Activated CD4-positive, alpha-beta T cell treated with anti-CD3 and anti-CD28 coated beads, Interleukin-2, Interleukin-6, amounts not matched to agents 100 ng/mL and 50 ng/mL, durations not matched to agents 16 hours and 8 hours (primary cell): ENCODE measurements at places on chromosomes 2 and 18.

- DNase-seq: no peak
Observed at GRCh38 chr2:96253006-96253405, 12.8 kb downstream of the TMEM127 start.

DNA sequence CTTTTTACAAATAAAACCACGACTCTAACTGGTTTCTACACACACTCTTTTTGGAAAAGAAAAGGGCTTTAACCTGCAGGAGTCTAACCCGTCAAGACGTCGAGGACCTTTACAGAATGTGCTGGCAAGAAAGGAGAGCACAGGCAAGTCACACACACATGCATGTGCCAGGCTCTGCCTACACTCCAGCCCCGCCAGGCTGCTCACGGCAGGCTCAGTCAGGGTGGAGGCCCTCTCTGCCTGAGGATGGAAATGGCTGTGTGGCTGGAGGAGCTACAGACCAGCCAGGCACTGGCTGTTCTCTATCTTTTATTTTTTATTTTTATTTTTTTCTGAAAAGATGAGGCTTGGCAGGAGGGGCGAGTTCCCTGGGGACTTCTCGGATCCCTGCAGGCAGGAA is 10.2 kb downstream of the SIX3 start:
- DNase-seq: no peak

DNA sequence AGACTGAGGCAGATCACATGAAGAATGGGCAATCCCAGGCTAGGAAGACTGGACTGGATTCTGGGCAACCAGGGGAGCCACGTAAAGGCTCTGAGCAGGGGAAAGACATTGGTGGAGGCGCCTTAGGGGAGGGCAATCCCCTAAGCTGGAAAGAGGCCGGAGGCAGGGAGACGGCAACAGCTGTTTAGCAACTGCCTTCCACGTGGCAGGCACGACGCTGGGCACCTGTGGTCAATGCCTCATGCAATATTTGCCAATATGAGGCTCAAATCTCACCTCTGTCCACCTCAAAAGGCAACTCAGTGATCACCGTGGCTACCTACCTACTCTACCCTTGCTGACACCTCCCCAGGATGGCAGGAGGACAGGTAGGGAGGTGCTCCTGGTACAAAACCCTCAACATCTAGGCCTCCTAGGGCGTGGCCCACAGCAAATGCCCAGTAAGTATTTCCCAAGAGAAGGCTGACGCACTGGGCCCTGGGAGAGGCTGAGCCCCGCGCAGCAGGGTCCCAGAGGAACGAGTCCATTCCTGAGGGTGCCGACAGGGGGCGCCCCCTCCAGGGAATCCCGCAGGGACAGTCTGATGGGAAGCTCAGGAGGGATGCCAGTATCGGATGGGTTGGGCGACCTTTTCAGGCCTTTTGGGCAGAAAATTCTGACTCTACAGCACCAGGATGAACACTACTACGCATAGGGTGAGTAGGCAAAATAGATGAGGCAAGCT is 8.9 kb downstream of the BOLA3 start:
- no peak for DNase-seq

DNA sequence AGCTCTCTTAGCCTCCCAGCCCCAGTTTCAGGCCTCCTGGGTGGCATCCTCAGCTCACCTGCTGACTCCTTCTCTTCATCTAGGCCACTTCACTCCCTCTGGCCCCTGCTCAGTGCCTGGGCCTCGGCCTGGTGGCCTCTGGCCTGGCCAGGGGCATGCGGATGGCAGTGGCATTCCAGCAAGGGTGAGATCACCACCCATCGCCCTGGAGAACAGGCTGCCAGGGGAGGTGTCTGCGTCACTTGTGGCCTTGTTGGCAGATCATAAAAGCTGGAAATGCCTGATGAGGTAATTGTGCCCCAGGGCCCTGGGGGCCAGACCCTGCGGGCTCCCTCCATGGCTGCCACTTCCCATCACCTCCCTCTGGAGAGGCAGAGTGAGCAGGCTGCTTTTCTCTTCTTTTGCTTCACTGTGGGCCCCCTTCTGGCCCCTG is 72.5 kb upstream of the SMAD2 start:
- DNase-seq: no peak

- no peak for DNase-seq
Observed at GRCh38 chr18:54607213-54608027, 16.4 kb downstream of the DYNAP start.

DNA sequence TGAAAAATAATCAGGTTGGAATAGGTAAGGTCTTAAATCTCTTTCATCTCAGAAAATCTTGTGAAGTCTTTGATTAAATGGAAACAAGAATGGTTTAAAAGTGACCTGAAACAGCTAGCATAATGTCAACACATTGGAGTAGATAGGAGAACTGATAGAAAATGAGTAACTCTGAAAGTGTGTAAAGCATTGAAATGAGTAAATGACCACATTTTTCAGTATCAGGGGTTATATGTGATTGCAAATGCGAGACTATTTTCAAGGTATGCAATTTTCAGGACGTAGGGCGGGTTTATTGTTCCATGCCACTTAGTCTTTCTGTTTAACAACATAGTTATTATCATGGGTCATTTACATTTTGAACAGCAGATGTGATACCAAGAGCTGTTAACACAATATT is 1383.2 kb downstream of the LRP1B start:
- DNase-seq: peak; percentile 1

DNA sequence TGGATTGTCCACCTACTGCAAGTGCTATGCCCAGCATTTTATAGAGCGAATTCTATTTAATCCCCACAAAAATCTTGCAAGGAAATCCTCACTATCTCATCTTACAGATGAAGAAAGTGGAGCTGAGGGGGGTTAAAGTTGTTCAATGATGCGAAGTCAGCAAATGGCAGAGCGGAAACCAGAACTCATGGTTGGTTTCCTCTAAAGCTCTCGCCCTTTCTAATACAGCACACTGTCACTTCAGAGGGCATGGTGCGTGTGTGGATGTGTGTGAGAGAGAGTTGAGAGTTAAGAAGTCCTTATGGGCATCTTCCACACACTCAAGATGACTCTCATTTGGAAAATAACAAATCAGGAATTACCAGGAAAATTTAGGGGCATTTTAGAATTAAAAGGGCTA is 78.4 kb downstream of the TGFA start:
- DNase-seq: no peak

GRCh38 chr18:35110059-35110458 is 68.8 kb downstream of the MAPRE2 start:
- DNase-seq: no peak

DNA sequence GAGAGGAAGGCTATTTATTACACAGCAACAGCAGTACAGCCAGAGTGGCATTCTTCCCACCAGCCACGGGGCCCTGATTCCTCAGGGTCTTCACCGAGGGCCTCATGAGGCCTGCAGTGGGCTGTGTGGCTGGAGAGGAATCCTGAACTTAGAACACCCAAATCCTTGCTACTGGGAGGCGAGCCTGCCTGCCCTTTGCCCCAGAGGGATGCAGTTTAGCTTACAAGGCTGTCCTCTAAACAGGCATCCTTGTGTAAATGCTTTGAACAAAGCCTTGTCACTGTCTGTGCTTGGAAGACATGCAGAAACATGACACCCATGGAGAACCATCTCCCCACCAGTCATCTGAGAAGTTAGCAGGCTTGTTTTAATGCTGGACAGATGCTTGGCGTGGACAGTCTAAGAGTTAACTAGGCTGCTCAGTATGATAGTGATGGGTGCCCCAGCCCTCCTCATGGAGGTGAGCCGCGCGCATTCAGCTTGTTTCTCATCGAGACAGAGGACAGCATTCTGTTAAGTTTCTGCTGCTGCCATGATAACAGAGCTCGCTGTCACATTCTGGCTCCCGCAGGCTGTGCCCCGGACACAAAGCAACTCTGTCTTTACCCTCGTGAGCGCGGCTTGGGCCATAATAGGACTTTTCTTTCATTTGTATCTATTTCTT is 42.9 kb downstream of the ADI1 start:
- DNase-seq: no peak

DNA sequence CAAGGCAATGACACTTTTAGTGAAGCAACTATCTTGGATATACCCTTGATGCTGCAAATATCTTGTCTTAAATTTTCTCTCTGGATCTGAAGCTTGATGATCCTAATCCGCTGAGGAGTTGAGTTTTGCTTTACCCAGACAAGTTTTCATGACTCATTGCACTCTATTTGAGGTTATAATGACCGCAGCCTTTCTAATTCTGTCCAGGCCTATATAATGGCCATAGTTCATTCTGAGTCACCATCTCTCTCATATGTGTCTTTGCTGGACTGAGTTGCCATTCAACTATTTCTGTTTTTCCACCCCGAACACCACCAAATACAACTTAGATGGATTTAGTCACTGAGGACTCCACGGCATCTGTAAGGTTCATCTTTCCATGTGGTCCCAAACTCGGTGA is 802.1 kb upstream of the FAM98A start:
- no peak for DNase-seq

DNA sequence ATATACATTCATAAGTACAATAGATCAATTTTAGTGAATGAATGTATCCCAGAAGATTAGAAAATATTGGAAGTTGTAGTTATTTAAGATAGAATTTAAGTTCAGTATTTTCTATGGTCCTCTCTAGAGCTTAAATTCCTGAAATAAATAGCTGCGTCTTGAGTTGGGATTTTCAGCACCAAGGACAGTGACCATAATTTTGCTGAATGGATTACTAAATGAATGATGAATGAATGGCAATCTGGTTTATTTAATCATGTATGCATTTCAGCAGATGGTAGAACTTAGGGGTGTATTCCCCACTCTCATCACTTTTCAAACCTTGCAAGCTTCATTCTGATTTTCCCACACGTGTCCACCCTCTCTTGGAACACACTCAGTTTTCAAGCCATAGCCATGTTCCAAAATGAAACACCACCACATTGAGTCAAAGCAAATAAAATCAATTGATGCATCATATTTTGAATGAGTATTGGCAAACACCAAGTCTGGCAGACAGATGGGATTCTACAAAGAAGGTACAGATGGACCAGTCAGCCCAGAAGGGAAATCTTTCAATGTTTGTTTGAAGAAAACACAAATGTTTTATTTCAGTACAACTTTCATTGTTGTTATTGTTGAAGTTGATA is 362.2 kb upstream of the NXPH2 start:
- no peak for DNase-seq

- DNase-seq: no peak
Observed at GRCh38 chr2:175793648-175794047, 208.4 kb downstream of the LNPK start.

GRCh38 chr2:206832873-206833272 is 67.5 kb downstream of the FASTKD2 start:
- no peak for DNase-seq

DNA sequence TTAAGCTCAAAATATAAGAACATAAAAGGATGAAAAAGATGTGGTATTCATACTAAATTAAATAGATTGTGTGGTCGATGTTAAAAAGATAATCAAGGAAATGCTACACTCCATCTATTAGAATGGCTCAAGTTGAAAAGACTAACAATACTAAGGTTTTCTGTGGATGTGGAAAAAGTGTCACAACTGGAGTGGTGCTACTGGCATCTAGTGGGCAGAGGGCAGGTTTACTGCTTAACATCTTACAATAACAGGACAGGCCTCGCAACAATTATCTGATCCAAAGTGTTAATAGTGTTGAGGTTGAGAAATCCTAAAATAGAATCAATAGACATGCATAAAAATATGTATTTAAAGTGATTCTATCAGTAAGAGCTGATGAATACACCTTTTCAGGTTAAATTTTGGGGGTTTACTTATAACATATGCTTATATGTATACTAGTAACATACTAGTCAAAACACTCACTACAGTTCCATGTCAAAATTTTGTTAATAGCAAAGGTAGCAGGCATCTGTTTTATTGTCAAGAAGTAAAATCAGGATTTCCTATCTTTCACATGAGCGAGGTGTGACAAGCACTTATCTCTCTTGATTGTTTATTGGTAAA is 91.5 kb upstream of the TMEFF2 start:
- peak; percentile 5 for DNase-seq

DNA sequence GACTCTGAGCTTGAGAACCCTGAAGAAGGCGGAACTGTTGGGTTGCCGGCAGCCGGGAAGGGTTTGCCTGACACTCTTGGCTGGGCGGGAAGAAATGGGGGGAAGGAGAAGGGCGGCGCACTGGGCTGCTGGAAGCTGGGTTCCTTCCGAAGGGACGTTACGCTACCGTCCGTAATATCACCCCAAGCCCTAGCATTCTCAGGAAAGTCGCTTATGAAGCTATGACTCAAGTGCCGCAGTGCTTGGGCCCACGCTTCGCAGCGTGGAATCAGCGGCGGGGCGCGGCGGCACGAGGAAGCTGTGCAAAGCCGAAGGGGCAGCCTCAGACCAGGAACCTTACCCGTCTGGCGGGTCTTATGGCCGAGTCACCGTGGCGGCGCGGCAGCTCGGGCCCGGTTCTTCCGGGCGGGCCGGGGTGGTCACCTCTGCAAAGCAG is 50.2 kb upstream of the SIGLEC15 start:
- peak; percentile 69 for DNase-seq

GRCh38 chr18:46387441-46388131 is 269.4 kb downstream of the LOXHD1 start:
- no peak for DNase-seq

GRCh38 chr2:147559070-147559725 is 285.6 kb upstream of the ACVR2A start:
- no peak for DNase-seq

DNA sequence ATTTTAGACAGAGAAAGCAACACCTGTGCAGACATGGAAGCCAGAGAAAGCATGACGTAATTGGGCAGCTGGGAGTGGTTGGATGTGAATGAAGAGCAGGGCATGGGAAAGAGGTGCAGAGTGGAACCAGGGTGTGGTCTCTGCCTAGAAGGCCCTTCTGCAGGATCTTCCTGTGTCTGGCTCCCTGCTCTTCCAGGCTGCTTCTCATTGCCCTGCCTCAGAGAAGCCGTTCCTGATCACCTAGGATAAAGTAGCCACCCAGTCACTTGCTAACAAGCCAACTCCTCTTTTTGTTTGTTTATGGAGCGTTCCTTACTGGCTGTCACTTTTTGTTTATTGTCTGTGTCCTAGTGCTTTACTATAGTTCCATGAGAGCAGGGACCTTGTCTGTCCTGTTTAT is 28.5 kb downstream of the GALNT1 start:
- no peak for DNase-seq

DNA sequence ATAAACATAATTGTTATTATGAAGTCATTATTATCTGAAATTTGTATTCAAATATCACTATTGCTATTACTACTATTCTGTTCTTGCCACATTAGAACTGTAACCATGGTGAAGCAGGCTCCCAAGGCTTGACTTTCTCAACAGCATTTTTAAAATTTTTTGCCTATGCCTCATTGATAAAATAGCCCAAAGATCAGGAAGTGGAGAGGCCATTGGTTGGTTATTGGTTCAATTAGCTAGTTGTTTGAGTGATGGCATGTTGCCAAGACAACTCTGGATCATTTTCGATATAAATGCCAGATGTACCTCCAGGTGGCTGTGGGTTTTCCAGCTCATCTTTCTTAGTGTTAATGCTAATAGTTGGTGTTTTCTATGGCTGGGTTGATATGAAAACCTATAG is 513.5 kb downstream of the TRIB2 start:
- no peak for DNase-seq

- peak; percentile 65 for DNase-seq
Observed at GRCh38 chr2:172086241-172087206, 1.2 kb downstream of the DLX1 start.

GRCh38 chr2:112656679-112657078 is 10.9 kb downstream of the SLC20A1 start:
- no peak for DNase-seq
